ENCODE measurements at places on chromosomes 4 and X.

DNA sequence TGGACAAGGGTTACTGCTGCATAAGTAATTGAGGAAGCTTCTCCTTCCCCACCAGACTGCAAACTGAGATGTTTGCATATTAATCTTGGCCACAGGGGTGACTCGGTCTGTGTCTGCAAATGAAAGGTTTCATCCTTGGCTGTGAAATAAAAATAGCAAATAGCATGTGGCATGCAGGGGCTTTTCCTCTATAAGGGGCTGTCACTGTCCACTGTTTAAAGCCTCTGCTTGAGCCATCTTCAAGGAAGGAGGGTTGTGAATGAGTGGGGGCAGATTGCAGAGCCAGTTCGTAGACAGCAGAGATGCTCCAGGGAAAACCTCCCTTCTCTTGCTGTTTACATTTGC is 33.3 kb downstream of the TMSB4X start:
- no peak for DNase-seq

DNA sequence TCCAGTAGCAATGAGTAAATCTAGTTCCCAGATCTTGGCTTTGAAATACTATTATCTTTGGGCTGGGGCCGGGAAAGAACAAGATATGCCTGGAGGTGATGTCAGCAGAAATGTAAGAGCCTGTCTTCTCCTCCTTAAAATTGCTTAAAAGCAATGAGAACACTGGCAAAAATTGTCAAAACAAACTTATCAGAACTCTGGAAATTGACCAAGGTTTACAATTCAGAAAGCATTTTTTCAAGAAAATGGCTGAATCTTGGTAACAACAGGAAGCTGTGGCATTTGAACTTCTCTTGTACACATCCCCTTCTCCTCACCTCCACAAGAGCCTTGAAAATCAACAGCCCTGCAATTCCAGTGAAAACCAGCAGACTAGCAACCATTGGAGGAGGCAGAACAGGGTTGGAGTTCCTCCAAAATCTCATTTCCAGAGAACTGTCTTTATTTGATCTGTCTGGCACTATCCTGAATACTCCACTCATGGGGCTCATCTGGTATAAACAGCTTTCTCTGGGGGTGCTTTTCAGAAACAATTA is 13.5 kb downstream of the TIMP1 start:
- no peak for DNase-seq

GRCh38 chr4:173821876-173822275 is 291.8 kb upstream of the HAND2 start:
- DNase-seq: no peak

GRCh38 chr4:123415576-123415975 is 19.0 kb downstream of the SPRY1 start:
- no peak for DNase-seq

- no peak for DNase-seq
Measured at GRCh38 chr4:39731908-39732307, 34.0 kb downstream of the UBE2K start.

DNA sequence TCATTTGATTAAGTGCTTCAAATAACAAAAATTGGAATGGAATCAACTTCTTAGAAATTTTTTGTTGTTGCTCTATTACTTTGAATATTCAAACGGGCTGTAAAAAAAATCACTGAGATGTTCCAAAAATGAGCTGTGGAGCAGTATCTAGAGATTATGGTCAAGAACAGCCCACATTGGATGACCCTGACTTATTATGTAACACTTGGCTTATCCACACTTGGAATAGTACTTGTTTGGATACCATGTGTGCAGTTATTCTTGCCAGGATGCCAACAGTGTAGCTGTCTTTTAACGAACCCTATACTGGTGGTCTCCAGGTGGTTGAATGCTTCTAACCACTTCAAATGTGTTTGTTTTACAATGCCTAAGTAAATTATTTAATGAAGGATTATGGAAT is 64.9 kb upstream of the CAMK2D start:
- no peak for DNase-seq

DNA sequence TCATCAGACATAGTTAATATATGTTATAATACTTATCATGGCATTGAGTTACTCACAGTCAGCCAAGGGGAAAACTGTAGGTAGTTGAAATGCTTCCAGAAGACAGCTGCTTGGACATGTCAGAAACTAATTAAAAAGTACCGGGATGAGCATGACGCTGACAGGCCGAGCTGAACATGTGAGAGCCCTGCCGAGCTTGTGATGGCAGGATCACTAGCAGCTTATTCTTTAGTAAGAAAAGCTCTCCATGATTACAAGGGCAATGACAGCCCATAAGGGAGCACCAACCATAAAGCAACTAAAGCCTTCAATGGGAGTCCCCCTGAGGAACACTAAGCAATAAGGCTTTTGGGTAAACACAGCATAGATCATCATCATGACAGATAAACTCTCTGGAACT is 435.6 kb downstream of the TLL1 start:
- no peak for DNase-seq

GRCh38 chr4:67918428-67918827 is 34.6 kb upstream of the TMPRSS11D start:
- DNase-seq: no peak

DNA sequence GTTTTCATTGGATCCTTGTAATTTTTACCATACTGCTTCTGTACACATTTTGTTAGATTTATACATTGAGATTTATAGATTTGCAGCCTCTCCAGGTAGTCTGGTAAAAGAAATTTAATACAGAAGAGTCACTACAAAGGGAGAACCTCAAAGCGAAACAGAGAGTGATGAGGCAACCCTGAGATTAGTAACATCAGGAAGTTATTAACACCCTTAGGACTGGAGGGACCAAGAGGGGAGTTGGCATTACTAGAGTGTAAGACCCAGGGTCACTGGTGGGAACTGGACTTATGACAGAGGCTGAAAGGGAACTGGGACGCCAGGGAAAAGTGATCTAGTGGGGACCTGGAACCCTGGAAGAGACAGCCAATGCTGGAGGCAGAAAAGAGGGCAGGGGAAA is 20.6 kb upstream of the MAML3 start:
- DNase-seq: no peak

DNA sequence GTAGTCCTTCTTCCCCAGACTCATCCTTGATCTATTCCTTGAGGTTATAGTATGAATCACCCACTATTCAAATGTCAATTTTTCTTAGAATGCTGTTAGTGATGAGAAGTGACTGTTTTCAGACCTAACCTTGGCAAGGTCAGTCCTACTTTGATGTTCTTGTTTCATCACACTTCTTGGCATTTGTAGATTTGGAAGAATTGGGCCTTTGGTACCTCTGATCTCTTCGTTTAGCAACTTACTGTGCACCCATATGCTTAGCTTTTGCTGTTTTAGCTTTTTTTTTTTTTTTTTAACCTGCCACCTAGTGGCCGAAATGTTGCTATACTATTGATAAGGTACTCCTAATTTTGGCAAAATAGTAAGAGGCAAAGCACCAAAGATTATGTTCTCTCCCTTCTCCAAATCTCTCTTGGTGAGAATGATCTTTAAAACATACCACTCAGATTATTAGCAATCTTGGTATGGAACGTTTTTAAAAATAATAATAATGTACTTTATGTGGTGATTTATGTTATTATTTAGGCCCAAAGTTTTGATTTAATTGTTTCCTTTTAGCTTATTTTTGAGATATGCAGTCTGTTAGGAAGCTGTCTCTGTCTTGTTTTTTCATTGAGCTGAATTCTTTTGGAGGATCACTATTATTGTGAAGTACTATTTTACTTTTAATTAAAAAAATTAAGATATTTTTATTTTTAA is 16.6 kb downstream of the DCK start:
- peak; percentile 39 for DNase-seq

DNA sequence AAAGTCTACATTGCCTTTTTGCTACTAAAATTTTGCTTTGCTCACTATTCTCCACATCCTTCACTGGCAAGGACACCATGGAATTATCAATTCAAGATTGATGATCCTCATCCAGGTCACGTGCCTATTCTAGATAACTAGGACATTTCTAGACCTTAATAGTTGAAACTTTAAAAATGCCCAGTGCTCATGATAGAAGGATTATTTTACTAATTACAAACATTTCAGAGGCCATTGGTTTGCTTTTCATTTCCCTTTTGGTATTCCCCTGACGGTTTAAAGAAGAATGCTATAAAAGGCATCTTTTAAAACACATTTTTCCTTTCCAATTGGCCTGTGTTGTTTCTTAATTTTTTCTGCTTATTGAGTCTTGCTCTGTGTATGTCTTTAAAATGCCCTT is 249.4 kb downstream of the NDST4 start:
- no peak for DNase-seq

GRCh38 chrX:43493756-43494155 is 162.3 kb upstream of the MAOA start:
- DNase-seq: no peak

DNA sequence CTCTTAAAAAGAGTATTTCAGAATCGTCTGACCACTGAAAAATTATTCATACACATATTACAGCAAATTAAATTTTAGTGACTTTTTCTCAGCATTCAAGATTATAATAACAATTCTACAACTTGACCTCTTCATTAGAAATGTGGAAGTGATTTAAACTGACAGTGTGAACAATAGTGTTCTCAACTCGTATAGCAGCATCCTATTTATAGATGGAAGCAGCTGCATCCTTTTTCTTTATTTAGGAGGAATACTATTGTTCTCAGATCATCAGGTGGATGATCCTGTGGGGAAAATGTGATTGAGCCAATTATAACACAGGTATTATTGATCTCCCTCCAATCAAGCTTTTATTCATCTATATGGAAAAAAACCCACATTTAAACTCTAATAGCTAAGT is 56.7 kb downstream of the RAPGEF2 start:
- DNase-seq: no peak

DNA sequence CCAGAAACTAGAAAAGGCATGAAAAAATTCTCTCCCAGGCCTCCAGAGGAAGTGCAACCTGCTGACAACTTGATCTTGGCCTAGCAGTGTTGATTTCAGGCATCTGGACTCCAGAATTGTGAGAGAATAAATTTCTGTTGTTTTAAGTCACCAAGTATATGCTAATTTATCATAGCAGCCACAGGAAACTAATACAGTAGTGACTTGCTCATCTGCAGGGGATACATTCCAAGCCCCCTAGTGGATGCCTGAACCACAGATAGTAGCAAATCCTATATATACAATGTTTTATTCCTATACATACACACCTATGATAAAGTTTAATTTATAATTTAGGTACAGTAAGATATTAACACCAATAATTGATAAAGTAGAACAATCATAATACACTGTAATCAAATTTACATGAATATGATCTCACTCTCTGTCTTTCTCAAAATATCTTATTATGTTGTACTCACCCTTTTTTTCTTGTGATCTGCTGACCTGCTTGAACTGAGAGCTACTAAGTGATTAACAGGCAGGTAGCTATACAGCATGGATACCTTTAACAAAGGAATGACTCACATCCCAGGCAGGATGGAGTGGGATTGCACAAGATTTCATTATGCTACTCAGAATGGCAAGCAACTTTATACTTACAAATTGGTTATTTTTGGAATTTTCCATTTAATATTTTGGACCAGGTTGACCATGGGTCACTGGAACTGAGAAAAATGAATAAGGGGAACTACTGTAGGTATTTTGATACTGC is 501.1 kb downstream of the KCNIP4 start:
- no peak for DNase-seq

- no peak for DNase-seq
Measured at GRCh38 chrX:111386615-111387233, 25.3 kb downstream of the DCX start.

GRCh38 chr4:140343303-140343702 is 30.1 kb upstream of the SCOC start:
- DNase-seq: no peak

DNA sequence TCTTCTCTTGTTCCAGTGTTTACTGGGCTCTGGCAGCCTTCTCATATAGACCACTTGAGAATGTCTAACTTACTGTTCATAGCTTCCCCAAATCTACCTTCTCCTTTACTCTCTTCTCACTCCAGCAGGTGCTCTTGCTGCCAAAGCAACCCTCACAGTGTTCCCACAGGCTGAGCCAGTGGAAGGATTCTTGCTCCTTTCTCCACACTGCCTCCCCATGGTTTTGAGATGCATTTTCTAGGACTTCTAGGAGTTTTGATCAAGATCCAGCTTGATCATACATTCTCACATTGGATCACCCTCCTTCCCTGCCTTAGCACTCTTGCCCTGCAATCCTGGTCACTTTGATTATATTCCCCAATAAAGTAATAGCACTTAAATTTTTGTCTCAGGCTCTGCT is 230.8 kb downstream of the TMEM47 start:
- DNase-seq: no peak

GRCh38 chr4:9880406-9881197 is 99.2 kb downstream of the DRD5 start:
- DNase-seq: no peak

GRCh38 chrX:11059933-11060332 is 51.2 kb upstream of the HCCS start:
- no peak for DNase-seq

- DNase-seq: no peak
Measured at GRCh38 chrX:130118441-130119311, 8.4 kb upstream of the ELF4 start.

DNA sequence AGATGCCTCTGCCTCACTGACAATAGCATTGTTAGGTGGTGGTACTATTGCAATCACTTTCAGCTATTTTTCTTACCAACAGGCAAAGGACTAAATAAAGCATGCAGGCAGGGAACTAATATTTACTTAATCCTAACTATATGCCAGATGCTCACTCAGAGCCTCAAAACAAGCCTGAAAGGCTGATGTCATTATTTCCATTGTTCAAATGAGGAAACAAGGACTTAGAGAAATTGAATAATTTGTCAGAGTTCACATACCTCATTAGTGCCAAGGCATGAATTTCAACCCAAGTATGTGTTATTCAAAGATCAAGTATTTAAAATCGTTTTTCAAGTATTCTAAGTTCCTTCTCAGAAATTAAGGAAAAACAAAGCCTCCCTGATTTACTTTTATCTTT is 374.9 kb upstream of the TECRL start:
- no peak for DNase-seq

DNA sequence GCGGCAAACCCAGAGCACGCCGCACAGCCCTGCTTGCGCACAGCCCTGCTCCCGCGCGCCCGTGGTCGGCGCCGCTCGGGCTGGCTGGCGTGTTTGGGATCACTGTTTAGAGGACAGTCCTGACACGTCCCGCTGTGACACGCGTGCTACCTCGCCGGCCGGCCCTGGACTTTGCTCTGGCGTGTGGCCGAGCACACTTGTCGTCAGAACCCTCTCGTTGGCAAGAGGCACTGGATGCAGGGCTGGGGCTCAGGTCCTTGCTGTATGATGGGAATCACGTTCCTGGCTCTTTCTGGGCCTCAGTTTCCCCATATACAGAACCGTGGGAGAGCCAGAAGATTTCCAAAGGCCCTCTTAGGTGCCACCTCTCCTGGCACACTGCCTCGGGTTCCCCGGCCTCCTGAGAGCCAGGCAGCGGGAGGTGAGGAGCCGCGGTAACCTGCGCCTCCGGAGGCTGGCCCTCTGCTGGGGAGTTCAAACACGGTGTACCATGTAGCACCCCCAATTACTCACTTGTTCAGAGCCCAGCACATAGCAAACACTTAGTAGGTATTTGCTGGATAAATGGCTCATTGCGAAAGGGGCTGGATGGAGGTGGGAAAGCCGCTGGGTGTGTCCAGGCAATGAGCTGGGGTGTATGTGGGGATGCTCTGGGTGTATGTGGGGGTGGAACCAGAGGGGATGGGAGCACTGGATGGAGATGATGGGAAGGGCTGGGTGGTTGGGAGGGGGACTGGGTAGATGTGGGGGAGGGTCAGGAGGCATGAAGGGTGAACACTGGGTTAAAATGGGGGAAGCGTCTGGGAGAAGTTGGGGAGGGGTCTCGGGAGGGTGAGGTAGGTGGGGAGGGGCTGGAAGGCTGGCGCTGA is 76.6 kb downstream of the HTRA3 start:
- no peak for DNase-seq
